GF-D8 (cell line): ENCODE measurements at places on chromosomes 1 and 21.

DNA sequence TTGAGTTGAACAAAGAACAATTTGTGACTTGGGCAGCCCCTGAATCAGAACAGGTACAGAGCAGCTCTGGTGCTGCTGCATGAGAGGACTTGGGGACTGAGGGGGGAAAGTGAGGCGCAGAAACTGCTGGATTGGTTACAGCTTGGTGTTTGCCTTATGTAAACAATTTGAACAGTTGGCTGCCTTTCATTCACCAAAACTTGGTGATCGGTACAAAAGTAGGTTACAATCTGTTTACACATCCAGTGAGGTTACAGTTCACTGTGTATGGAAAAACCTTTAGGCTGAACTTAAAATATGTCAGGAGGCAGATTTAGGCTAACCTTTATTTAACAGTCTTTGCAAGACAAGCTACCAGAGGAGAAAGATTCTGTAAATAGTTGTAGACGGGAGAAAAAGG lies 28.6 kb upstream of the MTR start:
- DNase-seq, result no peak

- DNase-seq, result no peak
Measured at GRCh38 chr1:18811733-18812452, 47.6 kb downstream of the TAS1R2 start.

DNA sequence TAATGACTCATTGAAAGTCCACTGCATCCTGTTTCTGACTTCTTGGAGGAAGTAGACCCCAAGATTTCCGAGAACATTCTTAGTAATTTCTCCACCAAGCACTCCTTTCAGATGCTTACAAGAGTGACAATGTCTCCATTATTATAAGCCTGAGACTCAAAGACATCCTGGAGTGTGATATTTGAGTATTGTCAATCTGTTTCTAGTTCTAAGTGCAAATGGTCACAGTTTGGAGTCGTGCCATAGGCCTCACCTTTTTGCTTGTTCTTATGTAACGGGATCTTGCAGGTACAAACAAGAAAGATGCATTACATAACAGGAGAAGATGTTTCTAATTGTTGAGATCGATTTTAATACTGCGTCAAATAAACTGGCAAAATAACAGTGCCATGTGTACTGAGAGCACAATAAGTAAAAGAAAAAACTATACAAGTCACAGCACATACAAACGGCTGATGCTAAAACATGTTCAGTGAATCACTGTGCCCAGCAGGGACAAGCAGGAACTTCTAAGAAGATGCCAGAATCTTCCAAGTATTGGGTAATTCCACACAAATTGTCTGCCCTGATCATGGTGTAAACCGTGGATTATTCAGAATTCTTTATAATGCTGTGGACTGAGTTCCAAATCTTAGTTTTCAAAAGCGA lies 54.1 kb downstream of the CD2 start:
- DNase-seq, result no peak

GRCh38 chr1:102952400-102952799 lies 155.9 kb downstream of the COL11A1 start:
- DNase-seq, result no peak

- DNase-seq, result no peak
Measured at GRCh38 chr1:184053881-184054280, 2.4 kb downstream of the TSEN15 start.

DNA sequence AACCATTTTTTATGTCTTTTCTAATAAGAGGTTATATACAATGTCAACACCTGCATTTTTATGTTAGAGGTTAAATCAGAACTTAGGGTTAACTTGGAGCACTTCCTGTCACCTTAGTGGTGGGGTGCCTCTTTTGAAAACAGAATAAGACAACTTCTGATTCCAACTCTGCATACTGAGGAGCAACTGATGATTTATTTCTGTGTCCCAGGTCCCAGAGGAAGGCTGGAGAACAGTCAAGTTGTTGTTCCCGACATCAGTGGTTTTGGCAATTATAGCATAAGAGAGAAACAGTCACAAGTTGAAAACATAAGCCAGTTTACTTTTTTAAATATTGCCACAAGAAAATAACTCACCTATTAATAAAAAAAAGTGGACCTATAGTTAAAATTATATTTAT lies 871.0 kb upstream of the ADAMTS5 start:
- DNase-seq, result no peak

DNA sequence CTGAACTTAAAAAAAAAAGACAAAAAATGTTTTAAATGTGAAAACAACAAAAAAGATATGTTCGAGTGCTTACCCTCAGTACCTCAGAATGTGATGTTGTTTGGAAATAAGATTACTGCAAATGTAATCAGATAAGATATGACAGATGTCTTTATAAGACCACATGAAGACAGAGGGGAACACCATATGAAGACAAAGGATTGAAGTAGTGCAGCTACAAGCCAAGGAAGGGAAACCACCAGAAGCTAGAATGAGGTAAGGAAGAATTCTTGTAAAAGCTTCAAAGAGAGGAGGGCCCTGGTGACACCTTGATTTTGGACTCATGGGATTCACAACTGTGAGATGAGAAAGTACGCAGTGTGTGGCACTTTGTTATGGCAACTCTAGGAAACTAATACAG lies 15.4 kb downstream of the ASB17 start:
- no peak for DNase-seq

- DNase-seq, result no peak
Measured at GRCh38 chr1:25205786-25206185, 26.5 kb downstream of the SYF2 start.

DNA sequence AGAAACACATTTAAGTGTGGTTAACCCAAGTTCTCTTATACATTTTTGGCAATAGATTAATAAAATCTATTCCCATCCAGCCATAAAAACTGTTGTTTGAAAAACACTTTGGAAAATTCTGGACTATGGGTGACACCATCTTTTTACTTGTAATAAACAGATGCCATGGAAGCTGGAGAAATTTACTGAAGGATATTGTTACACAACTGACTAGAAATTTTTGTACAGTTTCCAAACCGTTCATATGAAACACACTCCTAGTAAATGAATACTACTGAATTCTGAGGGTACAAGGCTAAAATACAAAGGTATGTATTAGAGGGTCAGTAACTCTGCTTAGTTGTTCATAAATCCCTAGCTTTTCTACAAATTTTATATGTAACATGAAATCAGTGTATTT lies 48.7 kb downstream of the TRIM33 start:
- no peak for DNase-seq
